ENCODE measurements at places on chromosomes 1 and 21.

GRCh38 chr1:40001456-40001855 lies 39.1 kb upstream of the CAP1 start:
- no peak for DNase-seq

GRCh38 chr1:178094739-178095645 lies 1.1 kb downstream of the RASAL2 start:
- no peak for DNase-seq

DNA sequence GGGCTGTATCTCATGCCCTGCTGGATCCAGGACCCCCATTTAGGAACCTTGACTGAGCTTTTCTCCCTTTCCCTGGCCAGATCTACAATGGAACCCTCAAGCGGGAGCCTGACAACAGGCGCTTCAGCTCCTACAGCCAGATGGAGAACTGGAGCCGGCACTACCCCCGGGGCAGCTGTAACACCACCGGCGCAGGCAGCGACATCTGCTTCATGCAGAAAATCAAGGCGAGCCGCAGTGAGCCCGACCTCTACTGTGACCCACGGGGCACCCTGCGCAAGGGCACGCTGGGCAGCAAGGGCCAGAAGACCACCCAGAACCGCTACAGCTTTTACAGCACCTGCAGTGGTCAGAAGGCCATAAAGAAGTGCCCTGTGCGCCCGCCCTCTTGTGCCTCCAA lies 29.8 kb downstream of the PKP1 start:
- DNase-seq: no peak

GRCh38 chr1:228685081-228685660 lies 50.1 kb upstream of the RHOU start:
- DNase-seq: no peak

DNA sequence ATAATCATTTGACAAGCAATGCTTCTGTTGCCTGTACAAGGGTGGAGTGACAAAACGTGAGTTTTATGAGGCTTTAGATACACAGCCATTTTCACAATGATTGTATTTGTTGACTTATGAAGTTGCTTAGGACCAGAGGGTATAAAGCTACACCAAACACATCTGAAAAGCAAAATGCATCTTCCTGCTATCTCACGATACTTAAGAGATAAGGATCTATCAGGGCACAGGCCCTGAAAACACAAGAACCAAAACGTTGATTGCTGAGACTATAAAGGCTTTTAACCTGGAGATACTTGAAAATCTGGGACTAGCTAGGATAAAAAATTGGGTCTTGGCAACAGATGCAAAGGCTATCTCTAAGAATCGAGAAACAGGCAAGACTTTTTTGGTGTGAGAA lies 115.7 kb downstream of the SLC5A9 start:
- no peak for DNase-seq

DNA sequence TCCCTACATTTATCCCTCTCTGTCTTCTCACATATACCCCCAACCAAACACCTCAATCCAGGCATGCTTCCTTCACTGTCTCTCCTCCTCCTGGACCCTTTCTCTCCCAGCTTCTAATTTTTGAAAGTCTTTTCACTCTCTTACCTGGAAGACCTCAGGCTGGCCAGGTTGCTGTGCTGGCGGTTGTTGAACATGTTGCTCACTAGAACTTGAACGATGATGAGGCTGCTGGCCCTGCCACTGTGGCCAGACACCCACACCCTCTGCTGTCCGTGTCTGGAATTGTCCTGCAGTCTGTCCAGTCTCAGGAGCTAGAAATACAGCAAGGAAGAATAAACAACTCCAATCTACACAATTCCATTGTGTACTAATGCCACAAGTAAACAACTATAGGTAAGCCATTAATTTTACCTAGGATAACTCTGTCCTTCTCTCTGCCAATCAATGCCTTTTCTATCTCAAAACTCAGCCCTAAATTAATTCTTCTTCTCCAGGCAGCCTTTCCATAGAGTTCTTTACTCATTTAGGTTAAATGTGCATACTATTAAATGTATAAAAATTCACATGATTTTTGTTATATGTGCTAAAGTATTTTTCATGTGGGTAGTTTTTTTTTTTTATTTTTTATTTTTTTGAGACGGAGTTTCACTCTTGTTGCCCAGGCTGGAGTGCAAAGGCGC lies 5.1 kb upstream of the CTSK start:
- no peak for DNase-seq

DNA sequence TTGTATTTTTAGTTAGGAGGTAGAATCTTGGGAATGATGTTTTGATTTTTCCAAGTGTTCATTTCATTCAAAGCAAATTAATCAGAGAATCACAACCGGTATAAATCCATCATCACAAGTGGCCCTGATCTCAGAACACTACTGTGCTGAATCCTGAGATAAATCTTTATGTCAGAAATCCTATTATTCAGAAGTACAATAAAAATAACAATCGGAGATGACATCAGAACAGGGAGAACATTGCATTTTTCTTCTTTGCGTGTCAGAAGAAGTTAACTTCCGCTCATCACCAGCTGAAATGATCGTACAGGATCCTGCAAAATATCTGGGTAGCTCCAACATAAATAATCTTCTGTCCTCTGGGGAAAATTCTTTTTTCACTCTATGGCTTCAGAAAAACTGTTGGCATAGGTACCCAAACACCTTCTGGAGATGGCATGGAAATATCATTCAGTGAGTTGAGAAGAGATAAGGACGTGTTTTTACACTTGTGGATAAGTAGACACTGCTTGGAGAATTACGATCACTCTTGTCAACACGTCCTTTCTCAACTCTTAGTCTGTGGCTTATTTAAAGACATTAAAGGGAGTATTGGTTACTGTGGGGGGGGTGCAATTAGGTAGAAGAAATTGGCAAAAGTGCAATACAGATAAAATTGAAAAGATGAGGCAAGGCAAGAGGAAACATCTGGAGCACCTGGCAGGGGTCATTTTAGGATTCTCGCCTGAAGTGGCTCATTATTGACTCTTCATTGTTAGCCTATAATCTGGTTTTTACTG lies 46.9 kb upstream of the SMYD2 start:
- no peak for DNase-seq

DNA sequence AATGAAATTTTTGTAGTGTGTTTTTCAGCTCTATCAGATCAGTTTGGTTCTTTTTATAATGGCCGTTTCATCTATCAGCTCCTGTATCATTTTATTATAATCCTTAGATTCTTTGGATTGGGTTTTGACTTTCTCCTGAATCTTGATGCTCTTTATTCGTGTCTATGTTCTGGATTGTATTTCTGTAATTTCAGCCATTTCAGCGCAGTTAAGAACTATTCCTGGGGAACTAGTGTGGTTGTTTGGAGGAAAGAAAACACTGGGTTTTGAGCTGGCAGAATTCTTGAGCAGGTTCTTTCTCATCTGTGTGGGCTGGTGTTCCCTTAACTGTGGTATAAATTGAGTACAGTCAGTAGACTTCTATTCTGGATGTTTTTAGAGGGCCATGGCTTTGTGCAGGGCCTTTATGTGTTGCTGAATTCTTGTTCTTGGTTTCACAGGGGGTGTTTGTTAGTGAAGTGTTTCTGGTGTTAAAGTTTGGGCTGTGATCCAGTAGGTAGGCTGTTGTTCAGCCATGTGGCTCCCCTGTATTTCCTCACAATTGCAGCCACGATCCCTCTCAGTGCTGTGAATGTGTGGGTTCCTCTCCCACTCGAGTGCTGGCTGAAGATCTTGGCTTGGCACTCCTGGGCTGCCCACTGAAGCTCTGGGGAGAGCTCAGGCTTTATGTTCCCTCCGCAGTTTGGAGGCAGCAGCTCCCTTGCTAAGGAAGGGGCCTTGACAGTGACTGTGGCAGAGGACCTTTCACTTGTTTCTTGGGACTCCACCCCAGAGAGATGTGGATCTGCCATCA lies 56.0 kb upstream of the CCDC190 start:
- DNase-seq: no peak

- no peak for DNase-seq
Observed at GRCh38 chr1:239891621-239892358, 199.9 kb upstream of the FMN2 start.

- DNase-seq: no peak
Observed at GRCh38 chr1:93584261-93585003, 97.2 kb downstream of the BCAR3 start.

GRCh38 chr1:174788981-174789380 lies 210.8 kb upstream of the CACYBP start:
- no peak for DNase-seq

GRCh38 chr1:117657031-117657430 lies 51.2 kb downstream of the TENT5C start:
- no peak for DNase-seq

DNA sequence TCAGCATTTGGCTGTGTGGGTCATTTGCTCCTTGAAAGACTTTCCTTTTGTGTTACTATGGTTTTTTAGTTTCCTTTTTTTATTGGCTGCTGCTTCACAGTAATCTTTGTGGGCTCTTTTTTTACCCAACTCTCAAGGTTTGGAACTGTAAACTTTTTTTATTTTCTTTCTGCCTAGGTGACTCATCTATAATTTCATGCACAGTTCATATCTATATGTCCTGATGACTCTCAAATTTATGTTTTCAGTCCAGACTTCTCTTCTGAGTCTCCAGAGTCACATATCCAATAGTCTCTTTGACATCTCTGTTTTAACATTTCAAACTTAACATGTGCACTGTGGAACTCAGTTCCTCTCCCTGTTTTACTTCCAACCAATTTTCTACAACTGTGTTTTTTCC lies 83.4 kb downstream of the ATF6 start:
- DNase-seq: no peak

- no peak for DNase-seq
Observed at GRCh38 chr1:76786222-76786621, 81.1 kb upstream of the ST6GALNAC5 start.

GRCh38 chr1:67190942-67191341 lies 24.7 kb downstream of the IL23R start:
- no peak for DNase-seq

GRCh38 chr1:116987256-116987555 lies 14.4 kb upstream of the CD101 start:
- peak; percentile 51 for DNase-seq
